ENCODE measurements at places on chromosomes 1 and 21.

DNA sequence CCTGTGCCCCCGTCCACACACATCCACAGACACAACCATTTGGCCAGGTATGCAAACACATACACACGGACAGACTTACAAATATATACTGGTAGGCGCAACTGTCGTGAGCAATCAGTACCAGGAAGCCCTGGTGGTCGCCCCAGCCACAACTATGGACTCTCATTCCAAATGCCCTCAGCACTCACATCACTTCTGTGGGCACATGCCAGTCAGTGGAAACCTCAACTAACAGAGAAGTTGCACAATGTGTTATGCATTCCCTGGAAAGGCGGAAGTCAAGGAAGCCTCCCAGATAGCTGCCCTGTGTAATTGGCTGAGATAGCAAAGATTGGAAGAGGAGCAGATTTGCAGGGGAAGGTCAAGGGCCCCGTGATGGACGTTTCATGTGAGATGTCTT is 1.4 kb upstream of the HEYL start:
- DNase-seq: no peak

DNA sequence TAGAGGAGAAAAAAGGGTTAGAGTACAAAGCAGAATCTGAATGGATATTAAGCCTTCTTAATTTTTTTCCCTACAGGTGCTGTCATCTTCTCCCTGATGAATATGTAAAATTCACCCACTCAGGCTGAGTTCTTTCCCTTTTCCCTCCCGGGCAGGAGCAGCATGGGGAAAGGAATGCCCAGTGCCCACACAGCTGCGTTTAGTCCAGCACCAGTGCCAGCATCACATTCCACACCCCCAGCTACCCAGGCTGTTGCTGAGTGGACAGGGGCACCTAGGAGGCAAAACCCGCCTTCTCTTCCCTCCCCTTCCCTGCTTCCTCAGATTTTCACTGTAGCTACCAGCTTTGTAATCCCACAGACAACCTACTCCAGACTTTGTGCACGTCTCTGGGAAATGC is 3.4 kb upstream of the CADM3 start:
- DNase-seq: no peak

DNA sequence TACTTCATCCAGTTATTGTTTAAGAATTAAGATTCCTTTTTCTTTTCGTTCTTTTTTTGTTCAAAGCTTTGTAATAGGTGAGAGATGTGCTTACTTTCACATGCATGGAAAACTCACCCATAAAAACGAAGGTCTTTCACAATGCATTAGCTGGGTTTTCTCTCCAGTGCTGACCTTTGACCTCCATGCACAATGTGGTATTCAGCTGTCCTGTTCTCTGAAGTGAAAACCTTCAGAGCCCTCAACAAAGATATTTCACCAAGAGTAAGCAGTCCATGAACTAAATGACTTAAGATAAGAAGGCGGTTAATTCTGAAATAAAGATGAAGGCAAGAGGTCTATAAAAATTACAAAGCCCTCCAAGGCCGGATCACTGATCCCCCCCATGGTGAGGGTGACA is 77.1 kb upstream of the IPO9 start:
- peak; percentile 69 for DNase-seq

- DNase-seq: no peak
These were observed 78.1 kb downstream of the RERE start for GRCh38 chr1:8739377-8739776.

GRCh38 chr1:30650038-30650967 is 73.1 kb downstream of the MATN1 start:
- DNase-seq: no peak

DNA sequence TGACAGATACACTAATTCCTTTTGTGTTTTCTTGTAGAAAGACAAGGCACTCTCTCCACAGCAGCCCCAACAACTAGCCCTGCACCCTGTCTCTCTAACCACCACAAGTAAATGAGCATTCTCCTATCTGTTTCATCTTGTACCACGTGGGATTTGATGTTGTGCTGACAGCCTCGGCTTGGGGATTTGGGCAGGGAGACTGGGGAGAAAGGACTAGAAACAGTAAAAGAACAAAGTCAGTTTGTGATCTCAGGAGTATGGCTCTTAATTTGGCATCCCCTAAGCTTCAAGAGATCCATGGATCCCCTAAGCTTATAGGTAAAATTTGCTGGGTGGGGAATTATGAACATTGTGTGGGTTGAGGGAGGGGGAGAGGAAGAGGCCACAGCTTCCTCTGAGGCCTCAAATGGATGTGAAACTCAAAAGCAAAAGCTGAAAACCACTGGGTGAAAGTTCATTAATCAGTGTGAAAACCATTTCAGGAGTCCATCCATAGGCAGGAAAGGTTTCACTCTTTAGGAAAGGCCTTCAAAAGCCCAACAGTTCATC is 3.1 kb downstream of the C1orf162 start:
- no peak for DNase-seq

DNA sequence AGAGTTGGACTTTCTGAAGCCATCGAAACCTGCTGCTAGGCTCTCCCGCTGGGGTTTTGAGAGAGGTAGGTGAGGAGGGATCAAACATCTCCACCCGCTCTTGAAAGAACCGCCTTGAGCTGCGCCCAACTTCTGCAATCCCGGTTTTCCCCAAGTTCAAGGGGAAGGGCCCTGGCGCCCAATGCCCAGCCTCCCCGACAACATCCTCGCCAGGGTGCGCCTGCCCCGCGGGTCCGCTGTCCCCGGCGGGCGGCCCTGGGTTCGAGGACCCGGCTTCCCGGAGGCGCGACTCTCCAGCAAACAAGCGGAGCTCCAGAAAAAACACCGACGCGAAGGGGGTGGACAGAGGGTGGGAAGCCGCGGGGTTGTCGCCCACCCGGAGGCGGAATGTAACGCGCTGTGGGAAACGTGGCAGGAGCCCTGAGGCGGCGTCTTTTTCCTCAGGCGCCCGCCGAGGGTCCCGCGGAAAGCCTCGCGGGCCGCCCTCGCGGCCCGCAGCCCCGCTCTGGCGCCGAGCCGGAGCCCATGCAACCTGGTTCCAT is 607 bp downstream of the BTG3 start:
- DNase-seq: peak; percentile 60

GRCh38 chr1:217687511-217687910 is 56.4 kb downstream of the SPATA17 start:
- no peak for DNase-seq

GRCh38 chr1:33462405-33463164 is 9.9 kb upstream of the ZSCAN20 start:
- DNase-seq: no peak

GRCh38 chr1:51622455-51622913 is 5.6 kb downstream of the OSBPL9 start:
- DNase-seq: peak; percentile 70

DNA sequence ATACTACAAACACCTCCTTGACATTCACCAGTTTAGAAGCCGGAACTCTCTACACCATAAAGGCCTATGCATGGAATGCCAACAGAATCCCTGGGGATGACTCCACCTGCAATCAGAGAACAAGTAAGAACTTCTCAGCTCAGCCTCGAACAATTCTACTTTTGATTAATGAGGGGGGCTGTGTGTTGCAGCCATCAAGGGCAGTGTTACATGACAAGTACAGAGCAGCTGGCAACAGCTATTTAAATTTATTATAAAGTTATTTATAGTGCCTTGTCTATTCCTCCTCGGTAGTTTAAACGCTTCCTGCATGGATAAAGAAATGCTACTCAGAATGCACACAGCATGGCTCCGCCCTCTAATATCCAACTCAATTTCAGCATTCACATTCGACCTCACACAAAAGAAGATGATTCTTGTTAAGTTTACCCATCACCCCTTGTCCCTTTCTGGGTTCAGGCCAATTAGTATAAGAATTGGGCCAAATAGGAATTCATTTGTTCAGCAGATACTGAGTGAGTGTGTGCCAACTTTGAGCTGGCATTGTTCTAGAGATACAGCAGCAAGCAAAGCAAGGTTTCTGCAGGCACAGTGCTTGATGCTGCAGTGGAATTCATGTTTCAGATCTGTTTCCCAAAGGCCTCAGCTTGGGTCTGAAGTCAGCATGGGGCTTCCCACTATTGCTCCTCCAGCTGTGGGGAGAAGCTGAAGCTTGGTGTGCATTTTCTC is 6.4 kb downstream of the FNDC7 start:
- peak; percentile 21 for DNase-seq

DNA sequence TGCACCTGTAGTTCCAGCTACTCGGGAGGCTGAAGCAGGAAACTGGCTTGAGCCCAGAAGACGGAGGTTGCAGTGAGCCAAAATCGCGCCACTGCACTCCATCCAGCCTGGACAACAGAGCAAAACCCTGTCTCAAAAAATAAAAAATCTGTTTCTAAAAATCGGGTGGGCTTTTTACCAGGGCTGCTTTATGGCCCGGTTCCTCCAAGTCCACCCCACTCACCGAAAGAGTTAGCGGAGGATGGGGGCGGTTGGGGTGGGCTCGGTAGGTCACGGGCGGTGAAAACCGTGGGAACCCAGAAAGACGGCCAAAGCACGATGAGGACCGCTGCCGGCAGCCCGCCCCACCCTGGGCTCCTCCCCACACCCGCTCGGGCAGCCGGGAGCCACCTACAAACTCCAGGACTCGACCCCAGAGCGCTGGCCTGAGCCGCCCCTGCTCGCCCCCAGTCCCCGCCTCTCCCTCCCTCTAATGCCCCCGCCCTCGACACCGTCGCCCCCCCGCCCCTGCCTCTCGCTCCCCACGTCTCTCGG is 846 bp upstream of the PER3 start:
- peak; percentile 52 for DNase-seq

GRCh38 chr1:168190403-168190802 is 11.6 kb downstream of the TIPRL start:
- DNase-seq: no peak

GRCh38 chr1:229230893-229231753 is 39.8 kb upstream of the RAB4A start:
- DNase-seq: peak; percentile 29

GRCh38 chr1:215923129-215923824 is 356.2 kb downstream of the KCTD3 start:
- no peak for DNase-seq

- no peak for DNase-seq
These were observed 102.3 kb upstream of the CLDN14 start for GRCh38 chr21:36582271-36582670.

DNA sequence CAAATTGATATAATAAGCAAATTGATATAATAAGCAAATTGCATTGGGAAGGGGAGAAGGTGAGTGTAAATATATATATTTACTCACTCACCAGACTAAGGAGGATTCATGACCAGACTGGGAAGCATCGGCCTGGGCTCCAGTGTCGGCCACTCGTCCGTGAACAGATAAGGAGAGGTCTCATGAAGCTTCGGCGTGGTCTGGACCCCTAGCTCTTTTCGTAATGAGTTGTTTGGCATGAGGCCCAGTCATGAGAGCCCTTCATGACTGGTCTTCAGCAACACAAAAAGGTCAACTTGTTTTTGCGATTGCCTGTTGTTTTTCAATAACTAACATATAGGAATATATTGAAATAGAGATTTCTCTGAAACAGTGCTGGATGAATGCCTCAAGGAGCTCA is 222.9 kb upstream of the KCNK2 start:
- DNase-seq: no peak

- DNase-seq: no peak
These were observed 63.9 kb downstream of the VWA5B1 start for GRCh38 chr1:20354610-20355009.

- no peak for DNase-seq
These were observed 462.7 kb upstream of the PKN2 start for GRCh38 chr1:88221411-88221810.

GRCh38 chr1:169047074-169047473 is 59.4 kb upstream of the ATP1B1 start:
- no peak for DNase-seq

DNA sequence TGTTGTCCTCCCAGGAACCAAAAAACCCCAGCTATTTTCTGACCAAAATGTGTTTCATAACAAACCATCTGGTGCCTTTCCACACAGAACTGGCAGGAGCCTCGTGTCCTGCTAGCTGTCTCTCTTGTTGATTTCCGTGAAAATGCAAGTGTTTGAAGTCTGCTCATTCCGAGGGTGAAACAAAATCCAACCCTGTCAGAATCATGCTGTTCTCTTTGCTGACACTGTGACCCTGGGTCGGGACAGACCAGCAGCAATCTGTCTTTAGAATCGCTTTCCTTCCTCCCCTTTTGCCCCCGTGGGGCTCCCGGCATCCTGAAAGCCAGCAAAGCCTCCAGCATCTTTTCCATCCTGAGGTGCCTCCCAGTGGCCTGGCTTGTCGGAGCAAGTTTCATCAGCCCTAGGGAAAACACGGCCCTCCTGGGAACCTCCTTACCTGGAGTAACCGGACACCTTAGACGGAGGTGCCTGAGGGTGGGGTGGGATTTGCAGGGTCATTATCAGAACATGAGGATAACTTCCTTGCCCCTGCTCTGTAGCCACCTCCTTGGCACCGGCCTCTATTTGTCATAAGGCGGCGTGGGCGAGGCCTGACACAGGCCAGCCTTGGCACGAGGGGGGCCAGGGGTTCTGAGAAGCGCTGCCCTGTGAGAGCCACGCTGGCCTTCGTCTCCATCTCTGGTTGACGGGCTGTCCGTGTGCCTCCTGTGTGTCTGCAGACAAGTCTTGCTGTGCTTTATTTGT is 24.9 kb downstream of the LDLRAP1 start:
- peak; percentile 42 for DNase-seq

- DNase-seq: peak; percentile 19
These were observed 15.2 kb upstream of the IGSF3 start for GRCh38 chr1:116682641-116683221.

- DNase-seq: no peak
These were observed 774.3 kb downstream of the MRPL39 start for GRCh38 chr21:24832961-24833360.
